ENCODE measurements at places on chromosomes 1 and 21.
A peak's percentile ranks its signal among the peaks of the same experiment; 100 is the strongest.

DNA sequence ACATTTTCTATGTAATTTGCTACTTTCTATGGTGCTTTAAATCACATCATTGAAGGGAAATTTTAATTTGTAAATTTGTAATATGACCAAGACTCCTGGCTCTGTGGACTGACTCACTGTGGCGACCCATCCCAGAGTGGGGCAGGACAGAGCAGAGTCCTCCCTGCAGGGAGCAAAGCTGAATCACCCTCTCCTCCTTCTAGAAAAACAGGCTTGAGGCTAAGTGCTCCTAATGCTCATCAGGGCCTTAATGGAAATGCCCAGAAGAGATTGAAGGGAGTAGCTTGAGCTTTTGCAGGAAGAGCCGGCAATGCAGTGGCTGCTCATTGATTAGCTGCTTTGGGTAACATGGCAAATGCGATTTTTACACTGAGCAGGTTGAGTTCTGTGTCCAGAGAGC lies 16.8 kb downstream of the S100A10 start:
- no peak for DNase-seq

GRCh38 chr1:201294876-201295275 lies 11.6 kb downstream of the PKP1 start:
- DNase-seq: no peak

GRCh38 chr1:197967066-197967465 lies 49.9 kb downstream of the LHX9 start:
- DNase-seq: no peak

DNA sequence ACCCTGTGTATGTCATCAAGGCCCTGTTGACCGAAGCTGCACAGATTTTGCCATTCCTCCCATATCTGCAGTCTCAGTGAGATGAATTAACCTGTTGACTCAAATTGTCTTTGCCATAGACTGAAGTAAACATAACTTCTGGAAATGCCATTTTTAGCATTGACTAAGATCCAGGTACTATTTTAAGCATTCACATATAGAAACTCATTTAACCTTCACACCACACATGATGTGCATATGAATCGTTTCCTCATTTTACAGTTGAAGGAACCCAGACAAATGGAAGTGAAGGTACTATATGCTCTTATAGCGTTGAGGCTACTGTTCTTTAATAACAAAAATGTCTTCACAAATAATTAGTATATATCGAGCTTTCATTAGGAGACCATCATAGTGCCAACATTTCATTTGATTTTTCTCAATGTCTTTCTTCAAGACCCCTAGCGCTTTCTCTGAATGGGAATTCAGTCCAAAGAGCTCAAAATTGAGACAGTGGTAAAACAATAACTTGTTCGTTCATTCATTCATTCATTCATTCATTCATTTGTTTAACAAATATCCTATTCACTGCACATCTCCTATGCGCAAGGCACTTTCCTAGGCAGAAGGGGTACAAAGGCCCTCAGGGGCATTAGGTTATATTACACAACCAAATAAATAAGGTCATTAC lies 444.7 kb downstream of the ADGRL2 start:
- DNase-seq: no peak

DNA sequence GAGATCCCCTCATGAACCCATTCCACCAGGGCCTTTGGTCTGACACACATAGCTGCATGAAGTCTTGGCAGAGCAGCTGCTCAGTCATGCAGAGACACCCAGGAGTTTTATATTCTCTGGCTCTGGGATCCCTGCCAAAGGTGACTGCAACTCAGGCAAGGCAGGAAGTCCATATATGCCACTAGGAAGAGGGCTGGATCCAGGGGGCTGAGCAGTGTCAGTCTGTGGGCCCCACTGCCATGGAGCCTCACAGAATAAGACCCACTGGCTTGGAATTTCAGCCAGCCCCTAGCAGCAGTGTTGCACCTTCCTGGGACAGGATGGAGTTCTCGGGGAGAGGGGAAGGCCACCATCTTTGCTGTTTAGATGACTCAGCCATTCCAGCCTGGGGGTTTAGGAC lies 199.7 kb downstream of the TBX15 start:
- DNase-seq: no peak

DNA sequence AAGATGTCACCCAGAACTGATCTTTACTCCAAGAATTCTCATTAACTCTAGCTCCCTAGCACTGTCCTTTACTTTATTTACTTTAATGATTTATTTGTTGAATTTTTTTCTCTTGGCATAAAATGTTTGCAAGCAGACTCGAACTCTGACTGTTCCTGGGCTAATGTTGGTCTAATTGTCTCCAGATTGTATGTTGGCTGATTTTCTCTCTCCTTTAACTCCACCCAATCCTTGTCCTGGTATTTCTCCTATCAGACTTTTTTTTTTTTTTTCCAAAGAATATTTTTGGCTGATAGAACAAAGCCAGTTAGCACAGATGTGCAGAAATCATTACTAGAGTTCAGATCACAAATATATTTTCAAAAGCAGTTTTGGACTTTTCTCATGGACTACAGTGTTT lies 82.6 kb downstream of the ATF6 start:
- DNase-seq: no peak

DNA sequence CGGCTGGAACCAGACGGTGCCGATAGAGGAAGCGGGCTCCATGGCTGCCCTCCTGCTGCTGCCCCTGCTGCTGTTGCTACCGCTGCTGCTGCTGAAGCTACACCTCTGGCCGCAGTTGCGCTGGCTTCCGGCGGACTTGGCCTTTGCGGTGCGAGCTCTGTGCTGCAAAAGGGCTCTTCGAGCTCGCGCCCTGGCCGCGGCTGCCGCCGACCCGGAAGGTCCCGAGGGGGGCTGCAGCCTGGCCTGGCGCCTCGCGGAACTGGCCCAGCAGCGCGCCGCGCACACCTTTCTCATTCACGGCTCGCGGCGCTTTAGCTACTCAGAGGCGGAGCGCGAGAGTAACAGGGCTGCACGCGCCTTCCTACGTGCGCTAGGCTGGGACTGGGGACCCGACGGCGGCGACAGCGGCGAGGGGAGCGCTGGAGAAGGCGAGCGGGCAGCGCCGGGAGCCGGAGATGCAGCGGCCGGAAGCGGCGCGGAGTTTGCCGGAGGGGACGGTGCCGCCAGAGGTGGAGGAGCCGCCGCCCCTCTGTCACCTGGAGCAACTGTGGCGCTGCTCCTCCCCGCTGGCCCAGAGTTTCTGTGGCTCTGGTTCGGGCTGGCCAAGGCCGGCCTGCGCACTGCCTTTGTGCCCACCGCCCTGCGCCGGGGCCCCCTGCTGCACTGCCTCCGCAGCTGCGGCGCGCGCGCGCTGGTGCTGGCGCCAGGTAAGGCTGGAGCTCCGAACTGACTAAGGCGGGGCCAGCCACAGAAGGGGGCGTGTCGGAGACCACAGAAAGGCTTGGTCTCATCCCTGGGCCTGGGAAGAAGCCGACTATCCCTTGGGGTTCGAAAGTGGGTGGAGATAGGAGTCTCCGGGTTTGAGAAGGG lies 486 bp downstream of the SLC27A3 start:
- peak; percentile 62 for DNase-seq

DNA sequence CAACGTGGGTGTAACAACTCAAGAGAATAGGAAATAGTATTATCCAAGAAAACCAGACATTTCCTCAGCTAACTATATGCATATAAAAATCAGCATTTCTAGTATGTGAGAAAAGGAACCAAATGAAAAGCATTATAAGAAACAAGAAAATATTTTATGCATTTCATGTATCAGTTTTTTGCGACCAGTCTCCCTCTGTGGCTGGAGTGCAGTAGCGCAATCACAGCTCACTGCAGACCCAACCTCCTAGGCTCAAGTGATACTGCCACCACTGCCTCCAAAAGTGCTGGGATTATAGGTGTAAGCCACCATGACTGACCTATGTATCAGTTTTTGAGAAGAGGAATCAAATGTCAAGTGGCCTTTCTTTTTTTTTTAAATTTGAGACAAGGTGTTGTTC lies 31.0 kb downstream of the SLC16A1 start:
- no peak for DNase-seq

DNA sequence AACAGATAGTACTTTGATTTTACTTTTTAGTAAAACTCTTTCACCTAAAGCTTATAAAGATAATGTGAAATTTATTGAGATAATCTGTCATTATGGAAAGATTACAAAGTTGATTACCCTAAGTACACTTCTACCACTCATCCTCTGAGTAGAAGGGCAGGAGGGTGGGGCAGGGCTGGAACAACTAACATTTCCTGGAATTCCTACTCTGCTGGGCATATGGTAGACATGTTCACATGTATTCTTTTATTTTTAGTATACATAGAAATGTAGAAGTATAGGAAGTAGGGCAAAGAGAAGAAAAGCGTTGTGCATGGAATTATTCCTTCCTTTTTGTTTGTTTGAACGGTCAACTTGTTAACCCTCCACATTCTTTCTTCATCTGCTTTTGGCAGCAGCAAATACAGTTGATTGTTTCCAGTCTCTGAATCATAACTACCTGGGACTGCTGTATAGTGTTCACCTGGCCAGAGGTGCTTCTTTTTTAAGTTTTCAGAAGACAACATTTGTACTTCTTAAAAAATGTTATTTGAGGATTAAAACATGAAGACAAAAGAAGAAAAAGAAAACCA lies 85.1 kb downstream of the POU2F1 start:
- no peak for DNase-seq

DNA sequence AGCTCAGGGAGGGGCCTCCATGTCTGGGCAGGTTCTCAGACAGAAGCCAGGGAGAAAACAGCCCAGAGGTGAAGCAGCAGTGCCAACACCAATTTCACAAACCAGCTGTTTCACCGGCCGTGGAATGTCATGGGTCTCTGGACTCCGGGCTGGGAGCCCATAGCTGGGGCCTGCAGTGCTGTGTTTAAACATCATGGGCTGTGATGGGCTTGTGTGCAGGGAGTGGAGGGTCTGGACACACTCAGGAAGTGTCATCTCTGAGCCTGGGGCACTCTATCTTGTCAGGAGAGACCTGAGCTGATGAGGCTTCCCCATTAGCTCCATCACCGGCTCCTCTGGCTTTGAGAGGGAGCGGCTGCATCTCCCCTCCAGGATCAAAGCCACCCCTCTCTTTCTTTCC lies 173.6 kb upstream of the IGSF21 start:
- DNase-seq: no peak

DNA sequence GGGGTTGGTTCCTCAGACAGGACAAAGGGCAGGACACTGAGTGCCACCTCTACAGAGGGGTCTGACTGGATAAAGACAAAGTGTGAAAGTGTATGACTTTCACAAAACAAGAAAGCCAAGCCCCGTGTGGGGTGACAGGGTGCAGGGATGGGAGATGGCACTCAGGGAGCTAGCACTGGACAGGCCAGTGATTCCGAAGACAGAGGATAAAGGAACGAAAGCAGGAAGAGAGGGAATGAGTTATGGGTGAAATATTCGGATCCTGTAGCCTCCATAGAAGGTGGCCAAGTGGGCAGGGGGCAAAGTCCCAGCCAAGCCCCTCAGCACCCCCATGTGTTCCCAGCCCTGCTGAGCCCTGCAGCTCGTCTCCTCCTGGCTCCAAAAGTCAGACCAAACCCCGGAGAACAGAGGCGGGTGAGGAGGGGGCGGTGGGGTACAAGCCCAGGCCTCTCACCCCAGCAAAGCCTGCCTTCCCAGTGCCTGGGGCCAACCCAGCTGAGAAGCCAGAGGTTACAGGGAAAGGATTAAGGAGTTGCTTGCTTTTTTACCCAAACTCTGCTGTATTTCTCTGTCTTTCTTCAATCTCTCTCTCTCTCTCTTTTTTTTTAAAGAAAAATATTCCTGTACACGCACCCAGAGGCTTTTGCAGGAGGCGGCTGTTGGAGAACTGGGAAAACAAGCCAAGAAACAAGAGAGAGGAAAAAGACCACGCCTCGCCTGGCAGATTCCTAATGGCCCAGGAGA lies 14.0 kb upstream of the WASF2 start:
- no peak for DNase-seq

GRCh38 chr21:29436143-29436542 lies 137.4 kb downstream of the BACH1 start:
- no peak for DNase-seq

- no peak for DNase-seq
Observed at GRCh38 chr1:197917805-197918651, 856 bp downstream of the LHX9 start.

DNA sequence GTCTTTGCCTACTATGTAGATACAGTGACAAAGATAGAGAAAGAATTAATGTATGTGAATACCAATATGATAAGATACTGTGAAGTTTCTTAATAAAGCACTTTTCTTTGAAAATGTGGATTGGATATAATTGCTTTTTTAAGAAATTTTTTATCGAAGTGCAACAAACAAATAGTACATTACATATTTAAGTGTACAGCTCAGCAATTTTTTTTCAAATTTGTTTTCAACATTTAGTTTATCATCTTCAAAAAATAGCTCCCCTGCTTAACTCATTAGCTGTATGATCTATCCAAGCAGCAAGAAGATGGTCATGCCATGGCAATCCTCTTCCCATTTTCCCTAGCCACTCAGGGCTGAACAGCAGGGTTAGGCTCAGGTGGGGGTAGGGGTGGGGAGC lies 40.5 kb downstream of the NEK7 start:
- no peak for DNase-seq

GRCh38 chr1:98559291-98559690 lies 102.2 kb upstream of the SNX7 start:
- no peak for DNase-seq

DNA sequence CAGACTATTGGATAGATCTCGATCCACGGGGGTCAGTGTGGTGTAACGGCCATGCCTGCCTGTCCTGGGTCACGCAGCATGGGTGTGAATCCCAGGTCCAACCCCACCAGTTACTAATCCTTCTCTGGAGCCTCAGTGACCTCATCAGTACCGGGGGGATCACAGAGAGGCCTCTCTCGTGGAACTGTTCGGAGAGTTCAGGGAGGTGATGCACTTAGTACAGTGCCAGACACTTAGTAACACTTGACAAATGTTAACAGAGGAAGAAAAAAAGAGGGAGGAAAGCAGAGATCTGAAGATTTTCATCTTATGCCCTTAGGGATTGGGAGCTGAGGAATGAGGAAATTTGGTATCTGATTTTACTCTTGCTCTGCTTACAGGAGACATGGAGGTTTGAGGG lies 2.9 kb downstream of the ABCA4 start:
- DNase-seq: no peak

- DNase-seq: no peak
Observed at GRCh38 chr1:53736290-53736689, 2.7 kb downstream of the GLIS1 start.

- no peak for DNase-seq
Observed at GRCh38 chr1:217494767-217495166, 136.1 kb downstream of the GPATCH2 start.

GRCh38 chr1:37634244-37634991 lies at the start of gene RSPO1:
Gene RSPO1, minus strand, starts transcription at chr1:37634892. Its CDS starts 5,231 bp downstream, at chr1:37629661.
- peak; percentile 1 for DNase-seq

Data from inflammatory macrophage treated with lipopolysaccharide for 4 hours (primary cell).